LoVo (cell line): ENCODE measurements at places on chromosomes 11 and 22.

DNA sequence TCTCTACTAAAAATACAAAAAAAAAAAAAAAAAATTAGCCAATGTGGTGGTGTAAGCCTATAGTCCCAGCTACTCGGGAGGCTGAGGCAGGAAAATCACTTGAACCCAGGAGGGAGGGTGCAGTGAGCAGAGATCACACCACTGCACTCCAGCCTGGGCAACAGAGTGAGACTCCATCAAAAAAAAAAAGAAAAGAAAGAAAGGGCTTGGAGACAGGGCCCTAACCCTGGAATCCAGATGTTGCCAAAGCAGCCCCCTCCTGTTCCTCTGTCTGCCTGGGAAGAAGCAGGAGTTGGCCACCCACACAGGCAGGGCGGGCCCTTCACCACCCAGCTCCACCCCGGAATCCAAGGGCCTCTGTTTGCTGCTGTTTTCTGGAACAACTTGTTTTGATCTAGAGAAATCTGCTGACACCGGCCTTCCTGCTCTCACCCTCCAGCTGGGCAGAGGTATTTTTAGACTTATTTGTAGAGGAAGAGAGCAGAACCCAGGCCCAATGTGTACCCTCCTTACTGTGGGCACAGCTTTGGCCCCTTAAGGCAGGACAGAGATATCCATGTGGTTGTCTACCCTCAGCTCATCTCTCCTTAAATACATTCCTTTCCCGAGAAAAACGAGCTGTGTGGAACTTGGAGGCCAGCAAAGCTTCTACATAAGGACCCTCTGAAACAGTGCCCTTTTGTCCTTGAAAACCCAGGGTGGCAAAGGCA lies 2.7 kb upstream of the NEAT1 start:
- peak; percentile 95 for DNase-seq

DNA sequence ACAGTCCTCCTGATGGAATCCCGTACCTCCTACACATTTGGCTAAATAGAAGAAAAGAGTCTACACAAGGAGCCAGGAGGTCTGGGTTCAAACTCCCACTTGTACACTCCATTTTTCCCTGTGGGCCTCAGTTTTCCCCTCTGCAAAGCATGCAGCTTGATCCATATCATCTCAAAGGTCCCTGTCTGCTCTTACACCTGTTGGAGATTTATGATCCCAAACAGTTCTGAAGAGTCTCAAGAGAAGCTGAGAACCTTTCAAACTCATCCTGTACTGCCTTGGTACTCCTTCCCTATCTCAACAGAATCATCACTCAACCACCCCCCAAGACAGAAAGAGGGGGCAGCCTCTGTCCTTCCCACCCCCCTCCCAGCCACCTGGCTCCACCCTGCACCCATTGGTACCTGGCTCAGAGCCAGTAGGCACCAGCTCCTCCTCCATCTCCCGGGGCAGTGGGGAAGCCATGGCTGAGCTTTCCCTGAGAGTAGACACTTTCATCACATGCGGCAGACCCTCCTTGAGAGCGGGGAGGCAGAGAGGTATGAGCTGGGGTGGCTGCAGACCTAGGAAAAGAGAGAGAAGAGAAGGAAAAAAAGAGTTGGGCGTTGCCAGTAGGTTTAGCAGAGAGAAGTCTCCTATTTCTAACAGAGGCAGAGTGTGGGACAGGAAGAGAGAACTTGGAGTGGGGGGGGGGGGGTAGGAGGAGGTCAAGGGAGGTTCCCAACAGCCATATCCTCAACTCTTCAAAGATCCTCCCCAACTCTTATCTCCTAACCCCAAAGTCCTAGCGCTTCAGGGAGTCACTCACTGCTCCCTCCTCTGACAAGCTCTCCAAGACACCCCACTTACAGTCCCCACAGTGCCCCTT lies 3.1 kb downstream of the TNKS1BP1 start:
- DNase-seq = no peak

- no peak for DNase-seq
Measured at GRCh38 chr11:43269254-43269918, 42.4 kb upstream of the API5 start.

- DNase-seq = no peak
Measured at GRCh38 chr22:36640106-36640672, 63.4 kb downstream of the CACNG2 start.

- DNase-seq = no peak
Measured at GRCh38 chr11:69310934-69311766, 17.2 kb downstream of the MYEOV start.

GRCh38 chr11:59771605-59772004 lies 16.4 kb downstream of the STX3 start:
- DNase-seq = no peak

DNA sequence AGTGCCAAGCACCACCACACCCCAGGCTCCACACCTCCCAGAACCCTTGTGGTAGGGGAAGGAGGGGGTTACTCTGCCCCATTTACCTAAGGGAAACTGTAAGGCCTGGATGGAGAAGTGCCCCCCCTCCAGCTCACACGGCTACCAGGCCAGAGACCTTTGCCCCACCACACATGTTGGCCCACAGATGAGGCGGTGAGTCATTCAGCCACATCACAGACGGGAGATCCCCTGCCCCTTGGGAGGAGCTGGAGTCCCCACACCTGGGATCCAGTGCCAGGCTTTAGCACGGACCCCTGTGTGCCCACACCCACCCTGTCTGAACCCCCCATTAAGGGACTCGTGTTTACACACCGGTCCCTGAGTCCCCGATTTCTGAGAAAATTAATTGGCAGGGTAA lies 24.9 kb downstream of the CDKN1C start:
- DNase-seq = peak; percentile 46
